ENCODE measurements at places on chromosomes 3 and 15.

- DNase-seq, result no peak
Measured at GRCh38 chr15:88915354-88915753, 2.2 kb upstream of the MFGE8 start.

GRCh38 chr3:181568248-181568647 lies 143.5 kb upstream of the SOX2 start:
- no peak for DNase-seq

DNA sequence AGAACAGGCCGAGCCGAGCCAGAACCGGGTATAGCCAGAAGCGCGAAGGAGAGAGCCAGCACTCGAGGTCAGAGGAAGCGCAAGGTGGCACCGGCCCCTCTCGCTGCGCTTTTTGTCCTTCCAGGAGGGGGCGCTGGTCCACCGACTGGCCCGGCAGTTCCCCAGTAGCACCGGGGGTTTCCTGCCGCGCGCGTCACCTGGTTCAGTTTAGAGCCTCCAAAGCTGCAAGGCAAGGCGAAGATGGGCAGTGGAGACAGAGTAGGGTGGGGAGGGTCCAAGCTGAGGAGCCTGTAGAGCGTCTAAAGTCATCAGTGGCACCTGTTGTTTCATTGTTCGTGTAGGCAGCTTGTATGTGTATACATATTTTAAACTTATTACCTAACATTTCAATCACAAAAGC lies 7.6 kb upstream of the NR2E3 start:
- no peak for DNase-seq

DNA sequence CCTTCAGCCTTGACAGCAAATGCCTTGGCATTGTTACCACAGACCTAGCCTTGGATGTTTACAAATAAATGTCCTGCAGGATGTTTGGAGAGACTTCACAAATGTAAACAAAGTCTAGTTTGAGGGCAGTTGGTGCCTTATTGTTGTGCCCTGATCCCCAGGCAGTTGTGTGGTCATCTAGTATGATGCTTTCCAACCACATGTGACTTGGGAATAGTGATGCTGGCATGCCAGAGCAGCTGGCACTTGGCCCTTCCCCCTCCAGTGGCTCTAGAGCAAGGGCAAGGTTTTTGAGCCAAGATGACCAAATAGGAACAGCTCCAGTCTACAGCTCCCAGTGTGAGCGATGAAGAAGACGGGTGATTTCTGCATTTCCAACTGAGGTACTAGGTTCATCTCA lies 258.2 kb downstream of the ADAMTS17 start:
- DNase-seq, result no peak

DNA sequence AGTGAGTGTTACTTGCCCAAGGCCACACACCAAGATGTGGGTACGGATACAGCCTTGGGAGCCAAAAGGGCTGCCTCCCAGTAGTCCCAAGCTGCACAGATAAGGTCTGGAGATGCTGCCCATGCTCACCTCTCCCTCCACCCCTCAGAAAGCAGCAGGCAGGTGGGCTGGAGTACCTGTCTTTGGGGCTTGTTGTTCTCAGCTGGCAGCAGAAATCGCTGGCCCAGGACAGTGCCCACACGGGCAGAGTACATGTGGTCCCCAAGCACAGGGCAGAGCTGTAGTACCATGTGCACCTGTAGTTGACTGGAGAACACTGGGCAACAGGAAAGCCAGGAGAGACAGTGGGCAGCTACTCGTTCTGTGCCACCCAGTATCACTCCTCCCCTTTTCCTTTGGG lies 5.0 kb downstream of the RPUSD3 start:
- no peak for DNase-seq

DNA sequence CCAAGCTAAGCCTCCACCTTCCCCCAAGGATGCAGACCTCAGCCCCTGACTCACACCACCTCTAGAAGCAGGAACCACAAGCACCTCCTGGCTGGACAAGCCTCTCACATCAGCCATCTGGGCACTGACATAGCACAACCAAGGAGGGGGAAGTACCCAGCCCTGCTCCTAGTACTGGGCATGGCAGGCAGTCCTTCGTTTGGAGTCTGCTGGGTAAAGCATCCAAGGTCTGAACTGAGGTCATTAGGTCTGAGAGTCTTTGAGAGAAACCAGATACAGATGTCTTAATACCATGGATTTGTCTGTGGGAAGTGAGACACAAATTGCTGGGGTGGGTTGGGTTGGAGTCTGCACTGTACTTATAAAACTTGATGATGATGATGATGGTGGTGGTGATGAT lies 61.8 kb downstream of the CCDC33 start:
- DNase-seq, result no peak

DNA sequence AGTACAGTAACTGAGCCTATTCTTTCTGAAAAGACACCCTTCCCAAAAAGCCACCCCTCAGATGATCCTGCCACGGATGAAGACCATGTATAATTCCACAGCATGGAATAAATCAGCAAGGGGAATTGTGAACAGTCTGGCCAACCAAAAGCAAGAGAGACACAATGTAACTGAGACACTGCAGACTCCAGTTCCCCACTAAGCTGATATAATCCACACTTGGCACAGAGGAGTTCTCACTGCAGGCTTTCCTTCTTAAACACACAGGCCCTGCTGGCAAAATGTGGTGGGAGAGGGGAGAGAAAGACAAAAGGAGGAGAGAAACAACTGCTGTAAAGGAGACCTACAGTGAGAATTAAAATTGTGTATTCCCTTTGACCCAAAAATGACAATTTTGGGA lies 12.7 kb downstream of the GPR156 start:
- DNase-seq, result no peak

DNA sequence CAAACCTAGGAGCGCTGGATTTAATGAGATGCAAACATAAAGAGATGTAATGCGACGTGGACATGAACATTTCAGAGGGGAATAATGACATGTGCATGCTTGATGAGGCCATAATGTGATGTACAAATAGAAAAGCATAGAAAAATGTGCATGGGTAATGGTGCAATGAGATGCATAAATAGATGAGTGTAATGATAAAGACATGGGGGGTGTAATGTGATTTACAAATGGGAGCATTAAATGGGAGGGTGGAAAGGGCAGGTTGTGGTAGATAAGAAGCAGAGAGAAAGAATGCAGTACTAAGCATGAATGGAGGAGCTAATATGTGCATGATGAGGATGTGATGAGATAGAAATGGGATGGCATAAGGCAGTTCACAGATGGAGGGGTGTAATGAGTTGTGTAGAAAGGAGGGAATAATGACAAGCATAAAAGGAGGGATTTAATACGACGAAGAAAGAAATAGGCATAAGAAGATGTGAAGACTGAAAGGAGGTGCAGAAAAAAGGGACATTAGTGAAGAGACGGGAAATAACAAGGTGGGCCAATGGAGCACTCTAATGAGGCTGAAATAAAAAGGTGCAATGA lies 137.5 kb upstream of the CCNL1 start:
- no peak for DNase-seq
